ENCODE measurements at places on chromosomes 3 and 15. TPM values are rescaled to one million over a fixed set of nuclear protein-coding genes. Genes with fewer than 3 reads are reported as not detected.

The KNL1 gene
- 3.8 TPM for total RNA-seq

The MNS1 gene
- 1.5 TPM for total RNA-seq

The VILL gene
- 11.6 TPM for total RNA-seq

The SMCO1 gene
- total RNA-seq, result not detected

The TIGIT gene
- not detected for total RNA-seq

The GPX1 gene
- 502 TPM for total RNA-seq

The GUCA1C gene
- not detected for total RNA-seq

The OXSR1 gene
- 41.9 TPM for total RNA-seq

The DPPA2 gene
- total RNA-seq, result not detected

The SCAANT1 gene
- total RNA-seq, result not detected

The MYO5A gene
- 34.2 TPM for total RNA-seq

The TMEM115 gene
- total RNA-seq, result 82.5 TPM

The GOLGA8R gene
- total RNA-seq, result 1.0 TPM

The MYO5C gene
- total RNA-seq, result 26.4 TPM

The ROPN1 gene
- total RNA-seq, result not detected

The RPN1 gene
- 348 TPM for total RNA-seq

The BNC1 gene
- 25.4 TPM for total RNA-seq

The IL17RC gene
- total RNA-seq, result 39.6 TPM

The GOLGA6B gene
- not detected for total RNA-seq

The KIF15 gene
- total RNA-seq, result 2.2 TPM

The LMAN1L gene
- not detected for total RNA-seq

The FAM98B gene
- 9.7 TPM for total RNA-seq

The SPINK8 gene
- total RNA-seq, result not detected

The ARF4 gene
- 208 TPM for total RNA-seq

The TRIM59 gene
- 13.8 TPM for total RNA-seq

The HEMK1 gene
- 15.3 TPM for total RNA-seq

The SAMMSON gene
- not detected for total RNA-seq

The CRTC3 gene
- 18.8 TPM for total RNA-seq

The P2RY14 gene
- not detected for total RNA-seq

The REC114 gene
- not detected for total RNA-seq

The CAMP gene
- not detected for total RNA-seq

The ANKUB1 gene
- total RNA-seq, result not detected

The GP5 gene
- 0.07 TPM for total RNA-seq

The RPLP1 gene
- 930 TPM for total RNA-seq

The HIGD2B gene
- total RNA-seq, result not detected

The FGF12 gene
- 3.2 TPM for total RNA-seq

The EIF4A2 gene
- 292 TPM for total RNA-seq

The SCAMP5 gene
- 13.9 TPM for total RNA-seq

The ISLR gene
- 0.48 TPM for total RNA-seq

The FETUB gene
- total RNA-seq, result not detected

The CASR gene
- total RNA-seq, result 0.04 TPM

The NUSAP1 gene
- total RNA-seq, result 21.3 TPM

The ELL3 gene
- total RNA-seq, result 1.3 TPM
